ENCODE measurements at places on chromosomes 5 and 9.

- DNase-seq: no peak
Observed at GRCh38 chr5:149740866-149741459, 10.9 kb downstream of the PPARGC1B start.

- no peak for DNase-seq
Observed at GRCh38 chr5:78612227-78613150, 36.1 kb downstream of the LHFPL2 start.

GRCh38 chr9:105908069-105908468, 213.7 kb downstream of the TMEM38B start:
- no peak for DNase-seq

- no peak for DNase-seq
Observed at GRCh38 chr5:140398379-140398811, 3.2 kb upstream of the ANKHD1 start.

GRCh38 chr9:107991581-107991980, 502.0 kb upstream of the KLF4 start:
- no peak for DNase-seq

GRCh38 chr5:53063176-53063575, 46.4 kb downstream of the MOCS2 start:
- DNase-seq: no peak

DNA sequence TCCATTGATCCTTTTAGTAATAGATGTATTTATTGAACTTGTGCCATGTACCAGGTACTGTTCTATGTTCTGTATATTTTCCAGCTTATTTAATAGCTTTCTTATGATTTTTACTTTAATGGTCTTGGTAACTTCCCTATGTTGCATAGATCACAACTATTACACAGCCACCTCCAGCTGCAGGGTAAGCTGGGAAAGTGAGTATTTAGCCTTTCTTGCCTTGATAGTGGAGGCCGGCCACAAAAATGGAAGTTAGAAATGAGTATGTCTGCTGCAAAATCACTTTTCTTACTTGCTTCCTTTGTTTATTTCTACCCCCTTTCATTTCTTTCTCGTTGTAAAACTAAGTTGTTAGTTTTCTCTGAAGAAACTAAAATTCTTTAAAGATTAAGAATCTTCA, 43.1 kb upstream of the ANKDD1B start:
- no peak for DNase-seq

DNA sequence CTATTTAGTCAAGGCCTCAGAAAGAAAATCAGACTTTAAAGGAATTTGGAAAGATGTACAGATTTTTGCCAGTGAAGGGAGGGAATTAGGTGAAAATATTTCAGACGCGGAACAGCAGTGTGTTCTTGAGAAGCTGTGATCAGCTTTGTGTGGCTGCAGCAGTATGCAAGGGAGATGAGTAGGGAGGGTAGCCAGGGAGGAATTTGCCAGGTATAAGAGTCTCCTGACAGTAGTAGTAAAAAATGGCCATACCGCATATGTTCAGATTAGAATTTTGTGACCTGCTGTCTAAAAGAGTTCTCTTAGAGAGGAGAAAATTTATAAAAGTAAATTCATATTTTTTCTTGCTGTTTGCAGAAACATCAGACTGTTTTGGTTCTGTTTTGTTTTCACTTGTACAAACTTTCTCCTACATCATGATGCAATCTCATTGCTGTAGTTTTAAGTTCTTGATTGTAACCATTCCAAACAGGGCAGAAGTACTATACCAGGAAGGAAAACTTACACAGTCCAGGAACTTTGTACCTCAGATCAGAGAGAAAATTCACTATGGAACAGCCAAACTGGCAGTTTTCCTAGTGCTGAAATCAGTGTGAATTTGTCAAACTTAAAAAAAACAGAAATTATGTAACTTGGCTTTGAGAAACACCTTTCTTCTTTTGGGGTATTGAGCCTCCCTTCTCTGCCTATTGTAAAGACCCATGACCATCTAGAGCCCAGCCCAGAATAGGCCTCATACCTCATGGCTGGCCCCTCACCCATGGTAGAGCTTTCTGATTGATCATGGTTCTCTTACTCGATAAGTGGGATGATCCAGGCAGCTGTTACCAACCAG, 78.4 kb upstream of the NR3C1 start:
- DNase-seq: no peak

DNA sequence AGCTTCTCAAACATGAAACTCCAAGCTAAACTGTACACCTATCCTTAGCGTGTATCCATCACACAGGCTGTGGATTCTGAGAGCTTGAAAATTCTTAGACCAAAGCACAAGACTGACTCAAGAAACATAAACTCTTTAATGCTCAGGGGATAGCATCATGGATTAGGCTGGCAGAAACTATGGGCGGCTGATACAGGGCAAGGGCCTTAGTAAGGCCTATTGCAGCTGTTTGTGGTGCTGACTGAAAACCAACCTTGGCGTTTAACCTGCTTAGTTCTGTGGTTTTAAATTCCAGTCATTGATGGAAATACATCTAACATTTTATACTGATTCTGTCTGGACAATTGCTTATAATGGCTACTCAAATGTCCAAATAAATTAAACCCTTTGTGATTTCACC, 183.7 kb downstream of the TLR4 start:
- no peak for DNase-seq

DNA sequence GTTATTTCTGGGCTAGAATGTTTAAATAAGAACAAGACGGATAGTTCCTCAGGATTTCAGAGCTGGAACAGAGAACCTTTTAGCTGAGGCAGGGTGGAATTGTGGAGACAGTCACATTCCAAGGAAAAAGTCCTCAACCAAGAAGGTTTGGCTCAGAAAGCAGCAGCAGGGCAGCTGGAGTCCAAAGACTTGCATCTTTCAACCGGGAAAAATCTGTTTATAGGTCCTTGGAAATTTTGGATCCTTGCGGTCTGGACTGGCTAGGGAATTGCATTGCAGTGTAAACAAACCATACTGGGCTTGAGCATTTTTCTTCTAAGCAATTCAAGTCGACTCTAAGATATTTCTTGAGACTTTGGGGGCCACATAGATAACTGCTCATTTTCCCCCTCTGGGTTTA, 40.8 kb upstream of the HMHB1 start:
- DNase-seq: no peak

DNA sequence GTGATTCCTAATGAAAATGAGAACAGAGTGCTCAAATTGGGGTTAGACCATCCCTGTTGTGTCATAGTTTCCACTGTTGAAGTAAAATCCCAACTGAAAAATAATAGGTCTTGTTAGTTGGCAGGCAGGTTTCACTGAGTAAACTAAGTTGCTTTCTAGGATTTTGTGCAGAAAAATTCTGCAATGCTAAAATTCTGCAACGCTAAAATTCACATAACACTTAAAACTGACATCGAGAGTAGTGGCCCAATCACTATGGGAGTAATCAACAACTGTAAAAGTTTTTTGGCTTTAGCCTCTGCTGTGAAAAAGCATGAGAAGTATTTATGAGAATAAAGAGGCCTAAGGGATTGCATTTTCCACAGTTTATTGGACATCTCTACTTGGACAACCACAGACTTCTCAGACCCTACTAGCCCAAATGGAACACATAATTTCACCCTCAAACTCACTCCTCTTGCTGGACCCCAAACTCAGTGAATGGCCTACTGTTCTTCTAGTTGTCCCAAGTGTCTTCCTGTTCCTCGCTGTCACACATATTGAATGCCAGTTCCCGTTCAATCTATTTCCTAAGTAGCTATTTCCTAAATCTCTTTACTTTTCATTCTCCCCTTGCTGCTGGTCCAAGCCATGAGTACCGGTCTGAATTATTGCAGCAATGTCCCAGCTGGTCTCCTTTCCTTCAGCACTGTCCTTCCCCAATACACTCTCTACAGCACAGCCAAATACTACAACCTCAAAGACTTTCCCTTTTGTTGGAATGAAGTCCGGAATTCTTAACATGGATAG, 355.4 kb downstream of the PDE4D start:
- DNase-seq: no peak

DNA sequence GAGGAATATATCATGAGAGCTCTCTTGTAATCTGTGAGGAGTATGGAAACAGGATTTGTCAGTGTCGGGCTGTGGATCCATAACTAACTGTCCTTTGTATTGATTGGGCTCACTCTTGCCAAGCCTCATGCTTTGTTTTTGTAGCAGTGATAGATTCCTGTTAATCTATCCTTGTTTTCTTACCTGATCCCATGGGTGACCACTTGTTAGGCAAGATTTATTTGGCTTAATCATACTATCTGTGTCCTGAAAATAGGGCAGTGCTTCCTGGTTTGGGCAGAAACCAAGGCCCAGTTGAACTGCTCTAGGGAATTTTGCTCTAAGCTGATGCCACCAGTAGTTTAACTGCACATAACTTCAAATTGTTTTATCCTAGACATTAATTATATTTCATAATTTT, 6.1 kb downstream of the NDFIP1 start:
- no peak for DNase-seq

- DNase-seq: no peak
Observed at GRCh38 chr9:107545036-107545435, 55.5 kb upstream of the KLF4 start.

DNA sequence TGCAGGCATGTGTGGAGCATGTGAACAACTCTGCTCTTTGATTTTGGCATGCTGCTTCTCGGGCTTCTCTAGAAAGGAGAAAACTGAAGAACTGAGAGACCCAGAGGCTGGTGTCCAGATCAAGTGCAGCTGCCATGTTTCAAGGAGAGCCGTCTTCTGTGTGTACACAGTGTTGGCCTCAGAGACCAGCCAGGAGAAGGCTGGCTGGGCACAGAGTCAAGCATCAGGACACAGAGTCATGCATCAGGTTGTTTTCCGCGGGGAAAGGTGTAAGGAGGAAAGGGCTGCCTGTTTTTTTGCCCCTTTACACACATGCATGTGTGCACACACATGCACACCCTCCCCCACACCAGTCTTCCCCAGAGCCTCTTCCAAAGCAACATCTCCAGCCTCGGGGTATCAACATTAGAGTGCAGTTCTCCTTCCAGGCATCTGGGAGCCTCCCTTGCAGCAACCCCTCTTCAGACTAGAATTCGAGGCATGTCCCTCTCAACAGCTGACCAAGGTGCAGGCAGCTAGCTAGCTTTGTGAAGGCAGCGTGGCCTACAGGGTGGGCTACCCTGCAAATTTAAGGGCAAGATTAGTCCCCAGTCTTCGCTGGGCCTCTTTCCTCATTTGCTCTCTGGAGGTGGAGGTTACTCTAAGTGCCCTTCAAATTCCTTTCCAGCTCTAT, 180.9 kb downstream of the AOPEP start:
- DNase-seq: no peak

DNA sequence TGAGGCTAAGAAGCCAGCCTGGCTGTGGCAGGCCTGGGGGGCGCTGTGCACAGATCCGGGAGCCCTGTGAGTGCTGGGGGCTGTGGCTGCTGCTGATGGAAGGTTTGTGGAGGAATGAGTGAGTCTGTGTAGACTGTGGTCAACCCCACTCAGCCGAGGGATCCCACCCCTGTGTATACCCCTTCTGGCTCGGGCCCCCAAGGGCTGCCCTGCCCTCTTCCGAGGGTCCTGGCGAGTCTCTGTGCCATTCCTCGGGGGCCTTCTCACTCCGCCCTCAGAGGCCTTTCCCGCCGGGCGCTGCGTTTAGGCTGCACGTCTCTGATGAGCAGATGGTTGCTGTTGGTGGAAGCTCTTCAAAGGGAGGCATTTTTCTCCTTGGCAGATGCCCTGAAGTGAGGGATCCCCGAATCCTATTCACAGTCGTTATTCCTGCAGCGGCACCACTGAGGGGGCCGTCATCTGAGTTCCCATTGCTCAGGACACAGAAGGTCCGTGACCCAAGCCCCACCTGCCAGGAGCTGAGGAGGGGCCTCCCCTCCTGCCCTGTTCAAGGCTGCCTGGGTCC, 94.1 kb downstream of the RXRA start:
- DNase-seq: no peak

DNA sequence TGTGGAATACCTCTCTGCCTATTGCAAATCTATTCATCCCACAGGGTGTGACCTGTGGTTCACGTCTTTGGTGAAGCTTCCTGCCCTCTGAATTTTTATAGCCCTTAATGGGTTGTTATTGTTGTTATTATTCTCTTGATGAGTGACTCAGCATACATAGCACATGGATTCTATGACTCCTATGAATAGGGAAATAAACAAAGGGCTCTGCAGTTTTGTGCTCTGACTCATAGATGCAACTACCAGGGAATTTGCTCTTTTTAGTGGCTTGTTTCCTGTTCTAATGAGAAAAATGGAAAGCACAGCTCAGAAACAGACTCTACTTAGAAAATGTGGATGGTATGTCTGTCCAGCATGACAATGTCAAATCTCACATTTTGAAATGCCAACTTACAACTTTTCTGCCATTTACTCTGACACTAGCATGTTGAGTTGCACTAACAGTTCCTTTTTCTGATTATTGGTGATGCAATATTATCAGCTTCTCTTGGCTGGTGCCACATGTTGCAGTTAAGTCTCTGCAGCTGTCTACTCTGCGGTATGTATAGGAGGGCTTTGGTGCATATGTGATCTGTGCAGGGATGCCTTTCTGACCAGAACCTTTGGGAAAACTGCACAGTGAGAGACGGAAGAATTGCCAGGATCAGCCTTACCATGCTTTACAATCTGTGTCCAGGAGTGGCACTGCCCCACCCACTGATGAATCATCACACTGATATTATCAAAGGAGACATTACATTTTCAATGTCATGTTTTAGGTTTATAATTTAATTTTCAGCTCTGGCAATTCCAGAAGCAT, 996.4 kb upstream of the WWC1 start:
- no peak for DNase-seq

DNA sequence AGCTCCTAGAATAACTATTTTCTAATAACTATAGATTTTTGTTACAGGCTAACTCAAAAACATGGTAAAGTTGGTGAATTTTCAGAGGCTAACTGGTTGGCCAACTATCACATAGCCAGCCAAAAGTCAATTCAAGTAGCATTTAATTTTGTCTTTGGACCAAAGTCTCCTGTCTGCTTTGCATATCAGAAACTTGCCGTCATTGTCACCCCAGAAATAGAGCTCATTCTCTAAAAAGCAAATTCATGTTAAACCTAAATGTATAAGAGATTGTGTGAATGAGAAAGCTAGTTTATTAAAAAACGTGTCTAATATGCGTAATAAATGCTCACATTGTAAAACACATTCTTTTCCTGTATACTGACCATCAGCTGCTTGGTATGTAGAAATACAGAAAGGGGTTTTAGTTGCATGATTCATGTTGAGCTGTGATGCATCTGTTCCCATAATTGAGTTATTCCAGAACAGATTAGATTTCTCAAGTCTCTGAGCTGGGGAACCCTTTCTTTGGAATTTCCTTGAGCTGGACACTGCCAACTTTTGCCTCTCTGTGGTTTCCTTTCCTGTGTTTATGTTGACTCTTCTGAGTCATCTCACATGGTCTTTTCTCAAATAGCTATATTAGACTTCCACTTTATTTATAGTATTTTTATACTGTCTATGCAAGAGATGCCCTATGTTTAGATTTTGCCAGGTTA, 7.3 kb downstream of the SRFBP1 start:
- no peak for DNase-seq
